Activated CD4-positive, alpha-beta T cell treated with anti-CD3 and anti-CD28 coated beads, Interleukin-2, Interleukin-6, amounts not matched to agents 100 ng/mL and 50 ng/mL, durations not matched to agents 16 hours and 8 hours (primary cell): ENCODE measurements at places on chromosomes 2 and 18.

GRCh38 chr18:54843314-54843713 lies 15.0 kb downstream of the RAB27B start:
- DNase-seq = no peak

- DNase-seq = no peak
These were observed 38.3 kb upstream of the BMPR2 start for GRCh38 chr2:202337706-202338346.

- DNase-seq = no peak
These were observed 248.3 kb upstream of the COL3A1 start for GRCh38 chr2:188725746-188726360.

GRCh38 chr18:4870177-4870773 lies 326.8 kb downstream of the AKAIN1 start:
- DNase-seq = no peak

- DNase-seq = no peak
These were observed 21.0 kb downstream of the BCL11A start for GRCh38 chr2:60532421-60532820.

- DNase-seq = no peak
These were observed 248.0 kb downstream of the MYCN start for GRCh38 chr2:16188261-16188890.

DNA sequence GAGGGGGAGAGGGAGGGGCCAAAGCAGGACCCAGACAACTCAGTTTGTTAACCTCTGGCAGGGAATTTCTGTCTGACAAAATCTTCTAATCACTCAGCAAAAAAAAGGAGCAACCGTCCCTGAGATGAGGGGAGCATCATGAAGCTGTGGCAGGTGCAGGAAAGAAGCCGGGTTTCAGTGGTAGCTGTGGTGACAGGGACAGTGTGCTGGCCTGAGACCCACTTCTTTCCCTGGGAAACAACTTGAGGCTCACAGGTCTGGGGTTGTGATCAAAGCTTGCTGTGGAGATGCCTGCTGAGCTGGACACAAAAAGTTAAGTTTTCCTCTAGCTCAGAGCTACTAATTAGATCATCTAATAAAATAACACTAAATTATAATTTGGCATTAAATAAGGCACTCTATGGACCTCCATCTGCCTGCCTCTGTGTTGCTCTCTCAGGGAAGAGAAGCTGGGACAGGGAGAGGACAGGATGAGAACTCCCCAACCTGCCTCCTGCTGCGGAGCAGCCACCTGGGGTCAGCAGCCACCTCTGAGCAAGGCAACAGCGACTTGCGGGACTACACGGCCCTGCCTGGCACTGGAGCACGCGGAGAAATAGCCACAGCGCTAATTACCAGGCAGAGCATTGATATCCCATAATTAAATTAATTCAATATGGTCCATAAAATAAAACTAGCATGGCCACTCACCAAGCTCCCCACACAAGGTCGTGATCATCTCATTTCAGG lies 104.6 kb upstream of the TEX51 start:
- no peak for DNase-seq

DNA sequence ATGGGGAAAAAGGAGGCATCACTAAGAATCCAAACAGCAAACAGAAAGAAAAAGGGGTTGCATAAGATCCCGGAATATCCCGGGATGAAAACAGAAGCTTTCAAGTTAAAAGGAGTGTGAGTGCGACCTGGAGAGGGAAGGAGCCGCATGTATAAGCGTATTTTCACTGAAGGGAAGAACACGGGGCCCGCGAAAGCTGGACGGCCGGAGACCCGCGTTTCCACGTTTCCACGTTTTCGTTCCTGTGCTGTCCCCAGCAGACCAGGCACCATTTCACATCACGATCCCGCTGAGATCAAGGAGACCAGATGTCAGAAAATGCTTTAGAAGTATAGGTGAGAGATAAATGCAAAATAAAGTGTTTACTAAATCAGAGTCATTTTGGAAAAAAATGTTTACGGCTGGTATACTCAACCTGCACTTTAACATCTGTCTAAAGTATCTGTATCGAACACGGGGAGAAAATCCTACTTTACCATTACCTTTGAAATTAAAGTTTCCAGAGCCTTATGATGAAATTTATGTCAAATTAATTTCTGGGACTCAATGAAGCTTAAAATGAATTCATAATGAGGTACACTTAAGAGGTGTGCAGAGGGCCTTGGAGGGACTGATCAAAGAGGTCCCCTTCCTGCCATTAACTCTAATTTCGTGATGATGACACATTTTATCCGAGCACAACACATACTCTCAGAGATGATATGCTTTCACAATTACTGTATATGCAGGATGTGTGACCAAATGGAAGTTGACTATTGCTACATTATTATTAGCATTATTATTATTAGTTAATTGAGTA lies 71.0 kb upstream of the SALL3 start:
- DNase-seq = no peak

- DNase-seq = no peak
These were observed 351.7 kb upstream of the CDH7 start for GRCh38 chr18:65399091-65399490.

DNA sequence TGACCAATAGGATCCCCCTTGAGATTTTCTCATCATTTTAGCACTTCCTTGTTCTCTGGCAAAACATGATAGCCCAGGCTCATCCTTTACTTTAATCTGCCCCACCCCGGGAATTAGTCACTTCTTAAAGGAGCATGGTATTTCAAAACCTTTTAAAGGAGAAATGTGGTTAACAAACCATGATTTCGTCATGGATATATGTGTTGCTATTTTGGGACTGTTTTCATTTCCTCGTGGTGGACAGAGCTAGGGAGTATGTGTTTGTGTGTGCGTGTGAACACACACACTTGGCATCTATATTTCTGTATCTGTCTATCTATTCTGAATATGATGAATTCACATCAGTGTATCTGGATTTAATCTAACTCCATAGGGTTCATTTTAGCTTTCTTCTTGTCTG lies 128.1 kb downstream of the BIRC6 start:
- DNase-seq = no peak

DNA sequence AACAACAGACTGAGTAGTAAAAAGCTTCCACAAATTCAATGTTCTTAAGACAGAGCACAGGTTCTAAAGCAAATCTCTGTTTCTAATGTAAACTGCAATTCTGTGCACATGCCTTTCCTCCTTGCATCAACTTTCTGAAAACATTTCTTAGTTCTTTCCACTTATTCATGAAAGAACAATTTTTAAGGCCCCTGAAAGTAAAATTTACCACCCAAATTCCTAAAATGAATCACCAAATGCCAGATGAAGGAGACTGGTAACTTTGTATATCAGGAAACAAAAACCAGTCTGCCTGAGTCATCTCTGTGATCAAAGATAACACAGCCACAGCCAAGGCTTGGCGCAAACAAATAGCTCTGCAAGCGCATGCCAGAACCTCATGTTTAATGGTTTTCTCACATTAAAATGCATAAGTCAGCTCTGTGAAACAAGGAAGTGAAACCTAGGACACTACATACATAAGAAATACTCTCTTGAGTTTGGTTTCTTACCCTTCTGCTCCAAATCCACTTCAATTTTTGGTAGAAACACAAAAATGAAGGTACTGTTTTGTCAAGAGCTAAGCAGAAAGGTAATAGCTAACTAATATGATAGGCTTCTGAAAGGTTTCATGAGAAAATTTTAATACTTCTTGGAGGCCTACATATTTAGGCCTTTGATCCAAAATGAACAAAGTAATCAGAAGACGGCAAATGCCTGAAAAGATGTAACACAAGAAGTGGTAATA lies 169.4 kb downstream of the THADA start:
- peak; percentile 95 for DNase-seq

DNA sequence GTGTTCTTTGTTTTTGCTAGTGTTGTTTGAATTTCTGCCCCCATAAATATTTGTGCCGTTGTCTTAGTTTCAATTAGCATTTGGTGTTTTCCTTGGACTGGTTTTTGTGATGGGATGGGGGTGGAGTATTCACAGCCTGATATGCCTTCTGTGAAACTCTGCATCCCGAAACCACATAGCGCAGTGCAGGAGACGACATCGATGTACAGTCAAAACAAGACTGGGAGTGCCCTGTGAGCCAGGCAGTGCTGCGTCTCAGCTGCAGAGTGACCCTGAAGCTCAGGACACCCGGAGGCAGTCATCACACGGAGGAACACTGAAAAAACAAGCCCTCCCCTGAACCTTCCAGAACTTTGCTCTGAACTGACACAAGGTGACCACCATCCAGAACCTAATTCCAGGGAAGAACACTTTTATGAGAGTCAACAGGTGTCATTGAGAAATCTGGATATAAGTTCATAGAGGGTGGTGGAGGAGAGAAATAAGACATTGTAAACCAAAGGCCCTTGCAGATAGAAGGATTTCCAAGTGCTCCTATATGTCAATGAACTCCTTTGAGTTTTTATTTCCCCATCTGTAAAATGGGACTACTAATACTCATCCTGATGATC lies 61.2 kb upstream of the CABLES1 start:
- no peak for DNase-seq

- no peak for DNase-seq
These were observed 27.3 kb upstream of the NTSR2 start for GRCh38 chr2:11697103-11697871.

GRCh38 chr2:44708661-44709000 lies 232.9 kb upstream of the SIX3 start:
- DNase-seq = no peak

GRCh38 chr2:68253219-68254068 lies 1.1 kb upstream of the PPP3R1 start:
- peak; percentile 56 for DNase-seq

- DNase-seq = no peak
These were observed 7.1 kb downstream of the CNNM3 start for GRCh38 chr2:96823198-96823597.

- DNase-seq = no peak
These were observed 34.6 kb upstream of the WDR75 start for GRCh38 chr2:189406586-189407233.

GRCh38 chr2:119691189-119691588 lies 12.2 kb downstream of the TMEM177 start:
- no peak for DNase-seq

GRCh38 chr2:27765621-27766286 lies 5.8 kb upstream of the MRPL33 start:
- DNase-seq = peak; percentile 42

DNA sequence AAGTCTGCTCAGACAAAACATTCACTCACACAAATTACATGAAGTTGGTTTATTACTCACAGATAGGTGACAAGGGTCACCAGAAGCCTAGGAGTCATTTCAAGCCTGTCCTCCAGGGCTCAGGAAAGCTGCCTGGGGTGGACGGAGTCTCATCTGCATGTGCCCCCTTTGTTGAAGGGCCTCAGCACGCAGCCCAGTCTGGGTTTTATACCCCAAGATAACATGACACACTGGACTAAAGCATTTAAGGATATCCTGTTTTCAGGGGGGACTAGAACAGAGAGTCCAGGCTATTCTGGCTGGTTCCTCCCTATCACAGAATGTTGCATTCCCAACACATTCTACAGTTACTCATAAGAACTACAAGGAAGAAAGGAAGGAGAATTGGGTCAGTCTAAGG lies 164.7 kb downstream of the MREG start:
- no peak for DNase-seq

DNA sequence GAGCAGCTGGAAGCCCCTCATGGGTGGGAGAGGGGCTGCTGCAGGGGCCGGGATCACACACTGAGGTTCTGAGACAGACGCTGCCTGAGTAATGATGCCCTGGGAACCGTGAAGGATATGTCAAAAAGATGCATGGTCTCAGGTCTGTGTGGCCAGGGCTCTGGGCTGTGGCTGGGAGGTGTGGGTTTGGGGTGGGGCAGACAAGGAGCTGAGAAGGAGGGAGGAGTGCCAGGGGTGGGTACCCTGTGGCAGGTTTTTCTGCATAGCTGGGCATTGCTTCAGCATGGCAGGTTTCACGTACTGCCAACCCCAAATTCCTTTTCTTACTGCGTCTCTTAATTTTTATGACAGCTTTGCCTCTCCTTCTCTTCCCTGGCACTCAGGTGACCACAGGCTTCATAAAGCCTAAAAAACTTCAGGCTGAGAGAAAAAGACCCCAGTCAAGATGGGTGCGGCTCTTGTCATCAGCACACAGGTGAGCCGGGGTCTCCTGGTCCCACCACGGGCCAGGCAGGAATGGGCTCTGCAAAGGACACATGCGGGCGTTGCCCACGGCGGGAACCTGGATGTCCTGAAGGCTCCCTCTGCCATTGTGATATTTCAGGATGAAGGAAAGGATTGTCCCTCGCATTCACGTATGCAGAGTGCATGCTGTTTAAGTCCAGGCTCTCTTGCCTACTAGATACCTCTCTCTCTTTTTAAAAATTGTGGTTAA lies 18.0 kb downstream of the MALL start:
- no peak for DNase-seq

DNA sequence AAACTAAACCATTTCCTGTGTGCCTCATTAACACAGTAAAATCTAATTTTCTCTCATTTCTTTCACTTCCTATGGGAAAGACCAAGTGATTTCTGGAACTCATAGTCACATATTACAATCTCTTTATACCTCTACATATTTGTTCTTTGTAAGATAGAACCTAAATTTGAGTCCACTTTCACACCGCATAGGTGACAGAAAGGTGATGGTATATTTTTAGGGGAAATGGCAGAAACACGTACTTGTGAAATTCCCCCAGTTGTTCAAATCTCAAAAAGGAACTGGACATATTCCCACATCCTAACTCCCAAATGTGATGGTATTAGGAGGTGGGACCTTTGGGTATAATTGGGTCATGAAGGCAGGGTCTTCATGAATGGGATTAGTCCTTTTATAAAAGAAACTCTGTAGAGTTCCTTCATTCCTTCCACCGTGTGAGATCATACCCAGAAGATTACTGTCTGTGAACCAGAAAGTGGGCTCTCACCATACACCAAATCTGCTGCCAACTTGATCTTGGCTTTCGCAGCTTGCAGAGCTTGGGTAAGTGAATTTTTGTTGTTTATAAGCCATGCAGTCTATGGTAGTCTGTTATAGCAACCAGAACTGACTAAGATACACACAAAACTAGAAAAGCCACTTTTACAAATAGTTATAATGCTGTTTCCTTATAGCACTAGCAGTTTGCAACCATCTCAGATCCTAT lies 542.1 kb downstream of the DSC3 start:
- DNase-seq = no peak

GRCh38 chr2:219309278-219309677 lies at the start of gene PTPRN:
Gene PTPRN (minus strand): TSS chr2:219309401. CDS start chr2:219309332, 69 bp downstream.
- no peak for DNase-seq
